ENCODE measurements at places on chromosomes 4 and X.

DNA sequence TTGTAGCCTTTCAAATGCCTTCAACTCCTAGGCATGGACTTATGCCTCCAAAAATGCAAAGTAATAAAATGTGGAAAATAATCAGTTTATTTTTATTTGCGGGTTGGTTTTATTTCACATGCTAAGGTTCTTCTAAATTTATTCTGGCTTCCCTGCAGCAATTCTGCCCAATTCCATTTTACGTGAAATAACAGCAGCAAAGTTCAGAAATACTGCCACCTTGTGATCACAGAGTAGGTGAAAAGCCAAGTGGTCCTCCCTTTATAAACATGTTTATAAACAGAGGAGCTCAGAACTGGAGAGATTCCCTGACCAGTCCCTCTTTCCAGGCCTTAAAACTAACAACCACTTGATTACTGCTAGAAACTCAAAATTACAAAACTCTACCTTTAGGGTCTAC is 14.7 kb upstream of the DCHS2 start:
- no peak for DNase-seq

DNA sequence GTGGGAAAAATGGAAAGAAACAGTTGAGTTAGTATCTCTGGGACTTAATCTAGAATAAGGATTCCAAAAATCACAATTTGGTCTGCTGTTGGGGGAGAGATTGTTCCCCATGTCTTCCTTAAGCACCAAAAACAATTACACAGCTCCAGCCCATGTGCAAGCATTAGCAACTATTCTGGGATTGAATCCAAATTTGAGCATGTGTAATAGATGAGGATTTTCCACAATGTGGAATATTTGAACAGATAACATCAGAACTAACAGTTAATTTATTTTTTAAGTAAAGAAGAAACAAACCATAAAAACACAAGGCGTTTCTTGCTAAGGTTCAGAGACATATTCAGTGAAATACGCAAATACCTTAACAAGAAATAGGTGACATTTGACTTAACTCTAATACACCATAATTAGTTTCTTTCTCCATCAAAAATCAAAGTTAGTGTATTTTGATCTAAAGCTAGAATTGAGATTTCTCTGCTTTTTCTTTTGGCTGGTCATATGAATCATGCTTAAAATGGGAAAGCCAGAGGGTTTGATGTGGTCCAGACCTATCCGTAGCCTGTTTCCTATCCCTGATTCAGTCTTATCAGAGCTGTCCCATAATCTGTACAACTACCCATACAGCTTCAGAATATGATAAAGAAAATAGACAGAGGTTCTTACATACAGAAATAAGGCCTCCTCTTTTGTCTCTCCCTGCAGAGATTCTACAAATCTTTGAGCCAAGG is 413.4 kb downstream of the PACRGL start:
- no peak for DNase-seq

DNA sequence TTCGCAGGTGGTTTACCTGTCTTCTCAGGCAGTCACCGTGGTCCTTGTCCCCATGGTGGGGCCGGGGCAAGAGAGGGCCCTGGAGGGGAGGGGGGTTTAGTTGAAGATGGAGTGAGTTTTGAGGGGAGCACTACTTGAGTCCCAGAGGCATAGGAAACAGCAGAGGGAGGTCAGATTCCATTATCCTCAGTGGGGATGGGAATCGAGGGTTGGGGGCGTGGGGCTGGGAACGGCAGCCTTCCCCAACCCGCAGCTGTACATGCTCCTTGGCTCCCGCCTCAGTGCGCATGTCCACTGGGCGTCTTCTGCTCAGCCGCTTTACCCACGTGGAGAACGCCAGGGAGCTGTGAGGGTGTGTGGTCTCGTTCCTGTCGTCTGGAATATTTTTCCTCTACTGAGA is at the start of gene GAGE10:
TSS of gene GAGE10 (plus strand) at position 301 of the 400 bp plus-strand sequence. CDS start 1,214 bp downstream, outside the sequence.
- DNase-seq = no peak

DNA sequence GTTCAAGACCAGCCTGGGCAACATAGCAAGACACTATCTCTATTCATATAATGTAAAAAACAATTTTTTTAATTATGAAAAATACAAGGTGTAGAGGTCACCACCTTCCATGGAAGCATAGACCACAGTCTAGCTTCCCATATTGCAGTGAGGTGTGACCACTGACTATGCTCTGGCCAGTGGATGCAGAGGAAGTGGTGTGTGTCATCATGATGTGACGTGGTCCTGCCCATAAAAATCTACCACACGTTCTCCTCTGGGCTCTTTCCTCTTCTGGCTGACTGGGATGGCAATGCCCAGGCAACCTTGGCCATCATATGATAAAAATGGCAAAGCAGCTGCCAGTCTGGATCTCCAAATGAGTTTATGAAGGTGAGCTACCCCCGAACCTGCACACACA is 65.7 kb downstream of the RBM47 start:
- no peak for DNase-seq

GRCh38 chrX:77446029-77446585 is 1.1 kb upstream of the FGF16 start:
- no peak for DNase-seq

DNA sequence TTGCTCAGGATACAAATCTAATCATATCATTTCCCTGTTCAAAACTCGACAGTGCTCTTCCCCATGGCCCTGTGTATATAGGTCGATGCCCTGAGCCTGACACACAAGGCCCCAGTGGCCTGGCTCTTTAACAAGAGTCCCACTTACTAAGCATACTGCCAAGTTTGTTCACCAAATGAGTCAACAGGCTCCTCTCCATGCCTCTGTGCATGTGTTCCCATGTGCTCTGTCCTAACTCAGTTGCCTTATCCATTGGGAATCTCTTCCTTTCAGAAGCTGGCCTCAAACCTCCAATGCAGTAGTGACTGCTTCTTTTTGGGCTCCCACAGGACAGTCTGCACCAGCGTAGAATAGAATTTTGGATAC is 18.9 kb upstream of the CXCR3 start:
- DNase-seq = no peak
